ENCODE measurements at places on chromosomes 12 and 14.

GRCh38 chr14:55038708-55039107, 11.7 kb downstream of the SOCS4 start:
- no peak for DNase-seq

- peak; percentile 49 for DNase-seq
Observed at GRCh38 chr12:50057000-50057841, at the start of gene ASIC1. TSS of gene ASIC1 (plus strand) at chr12:50057596. CDS start at chr12:50058767, 1,171 bp downstream.

DNA sequence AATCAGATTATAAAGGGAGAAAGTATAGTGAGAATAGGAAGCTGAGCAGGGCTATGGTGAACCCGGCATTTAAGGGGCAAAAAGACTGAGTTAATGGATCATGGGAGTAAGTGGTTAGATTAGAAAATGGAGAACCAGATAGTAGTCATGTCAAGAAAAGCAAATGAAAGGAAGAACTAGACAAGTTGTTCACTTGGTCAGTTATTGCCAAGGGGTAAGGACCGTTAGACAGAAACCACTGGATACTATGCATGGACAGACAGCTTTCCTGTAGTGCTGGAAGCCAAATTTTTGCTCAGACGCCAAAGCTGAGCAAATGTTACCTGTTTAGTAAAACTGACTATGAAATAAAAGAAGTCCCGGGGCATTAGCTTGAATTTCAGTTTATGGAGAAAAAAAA, 3.8 kb downstream of the LIMA1 start:
- DNase-seq: no peak

DNA sequence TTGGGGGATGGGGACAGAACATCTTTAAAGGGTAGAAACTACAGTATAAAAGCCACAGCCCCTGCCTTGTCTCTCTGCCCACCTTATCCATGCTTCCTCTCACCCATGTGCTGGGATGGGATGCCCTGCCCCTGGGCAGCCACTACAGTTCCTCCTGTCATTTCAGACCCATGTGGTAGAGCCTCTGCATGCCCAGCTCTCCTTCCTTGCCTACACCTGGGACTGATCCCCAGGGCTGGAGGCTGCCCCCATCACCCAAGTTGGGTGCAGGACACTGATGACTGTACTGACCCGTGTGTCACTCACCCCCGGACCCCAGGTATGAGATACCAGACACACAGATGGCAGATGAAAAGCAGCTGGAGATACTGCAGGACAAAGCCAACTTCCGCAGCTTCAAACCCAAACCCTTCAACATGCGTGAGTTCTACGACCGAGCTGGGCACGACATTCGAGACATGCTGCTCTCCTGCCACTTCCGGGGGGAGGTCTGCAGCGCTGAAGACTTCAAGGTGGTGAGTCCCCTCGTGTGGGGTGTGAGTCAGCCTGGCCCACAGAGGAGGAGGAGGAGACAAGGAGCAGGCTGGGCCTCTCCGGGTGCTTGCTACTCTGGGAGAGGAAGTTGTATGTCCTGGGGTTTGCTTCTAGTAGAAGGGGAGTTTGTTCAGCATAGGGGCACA, 2.2 kb downstream of the ASIC1 start:
- no peak for DNase-seq

DNA sequence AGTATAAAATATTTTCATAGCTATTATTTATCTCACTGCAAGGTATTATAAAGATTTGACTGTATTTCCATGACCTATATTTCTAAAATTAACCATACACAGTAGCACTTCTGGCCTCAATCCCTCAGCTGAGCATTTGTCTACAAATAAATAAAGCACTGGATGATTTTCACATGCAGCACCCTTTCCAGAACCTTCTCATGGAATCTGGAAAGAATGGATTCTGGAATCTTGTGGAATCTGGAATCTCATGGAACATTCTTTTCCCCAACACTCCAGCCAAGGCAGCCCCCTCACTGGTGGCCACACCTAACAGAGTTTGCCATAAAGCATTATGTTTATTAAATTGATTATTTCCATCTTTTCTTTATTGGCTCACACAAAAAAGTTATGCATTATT, 199.2 kb downstream of the MSRB3 start:
- DNase-seq: no peak

DNA sequence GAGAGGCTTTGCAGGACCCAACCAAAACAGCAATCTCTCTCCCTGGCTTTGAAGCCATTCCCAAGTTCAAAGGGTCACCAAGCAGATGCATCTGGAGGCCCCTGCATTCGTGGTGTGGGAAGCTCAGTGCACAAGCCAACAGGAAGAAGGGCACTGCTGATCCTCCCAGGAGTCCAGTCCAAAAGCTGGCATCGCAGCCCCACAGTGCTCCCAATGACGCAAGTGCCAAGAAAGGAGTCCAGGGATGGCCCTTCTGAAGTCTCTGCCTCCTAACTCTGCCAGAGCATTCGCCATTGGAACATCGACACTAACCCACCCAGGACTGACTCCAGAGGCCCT, 25.1 kb downstream of the PXN start:
- DNase-seq: no peak

DNA sequence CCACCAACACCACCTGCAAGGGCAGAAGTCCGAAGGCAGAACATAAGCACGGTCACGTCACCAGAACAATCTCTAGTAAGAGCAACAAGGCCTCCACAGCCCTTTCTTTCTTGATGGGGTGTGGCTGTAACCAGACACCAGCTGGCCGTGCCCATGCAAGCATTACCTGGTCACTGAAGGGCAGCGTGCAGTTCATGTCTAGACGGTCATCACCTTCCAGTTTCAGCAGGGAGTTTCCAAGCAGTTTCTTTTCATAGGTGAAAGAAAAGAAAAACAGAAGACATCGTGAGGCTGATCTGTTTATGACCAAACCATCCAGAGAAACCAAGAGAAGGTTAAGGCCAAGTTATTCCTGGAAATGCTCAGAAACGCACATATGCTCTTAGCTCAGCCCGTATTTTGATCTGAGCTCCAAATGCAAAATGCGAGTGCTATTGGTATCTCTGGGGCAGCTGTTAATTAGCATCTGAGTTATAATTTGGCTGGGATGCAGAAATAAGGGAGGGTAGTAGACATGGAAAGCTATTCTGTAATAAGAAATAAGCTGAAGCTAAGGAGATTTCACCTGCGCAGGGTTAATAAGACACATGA, 42.5 kb downstream of the PRKAB1 start:
- peak; percentile 8 for DNase-seq

- peak; percentile 64 for DNase-seq
Observed at GRCh38 chr14:32370714-32371113, 41.6 kb downstream of the AKAP6 start.

- no peak for DNase-seq
Observed at GRCh38 chr12:20863056-20863455, 52.6 kb downstream of the SLCO1B3 start.

GRCh38 chr12:55718015-55718414, 2.2 kb downstream of the BLOC1S1 start:
- no peak for DNase-seq

GRCh38 chr12:3304436-3305165, 186.4 kb upstream of the PRMT8 start:
- DNase-seq: peak; percentile 74

DNA sequence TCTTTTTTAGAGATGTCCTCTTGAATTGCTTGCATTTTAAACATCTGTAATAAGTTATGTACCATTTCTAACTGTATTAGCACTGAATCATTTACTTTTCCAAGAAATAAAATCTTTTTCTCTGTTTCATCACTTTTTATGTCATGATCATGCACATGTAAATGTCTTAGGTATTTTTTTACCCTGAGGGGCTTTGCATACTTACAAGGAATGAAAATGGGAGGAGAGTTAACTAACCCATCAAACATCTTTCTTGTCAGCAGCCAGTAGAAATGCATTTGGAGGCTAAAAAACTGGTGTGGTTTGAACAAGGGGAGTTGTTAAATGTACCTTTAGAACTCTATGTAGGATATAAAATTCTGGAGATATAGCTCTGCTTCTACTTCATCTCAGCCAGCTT, 1080.3 kb downstream of the GALC start:
- no peak for DNase-seq

GRCh38 chr12:118136559-118137003, 657 bp downstream of the PEBP1 start:
- DNase-seq: peak; percentile 47

GRCh38 chr14:105537580-105538474, 11.4 kb downstream of the TMEM121 start:
- DNase-seq: peak; percentile 56

GRCh38 chr12:38906482-38907200, 1.2 kb upstream of the CPNE8 start:
- peak; percentile 88 for DNase-seq

DNA sequence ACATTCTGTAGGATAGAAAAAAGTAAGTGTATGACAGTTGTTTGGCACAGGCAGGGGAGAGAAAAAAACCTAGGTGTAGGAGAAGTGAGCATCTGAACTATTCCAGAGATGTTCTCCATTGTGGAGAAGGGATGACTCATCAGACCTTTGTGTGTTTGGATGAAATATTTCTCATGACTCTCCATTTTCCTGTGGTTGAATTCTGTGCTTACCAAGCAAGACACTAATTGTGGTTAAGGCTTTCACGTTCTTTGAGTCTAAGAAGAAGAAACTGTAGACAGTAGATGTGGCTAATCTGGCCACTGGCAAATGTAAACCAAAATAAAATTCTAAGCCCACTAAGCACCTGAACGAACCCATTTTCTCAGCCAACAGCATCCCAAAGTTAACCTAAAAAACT, 107.9 kb upstream of the GZMB start:
- DNase-seq: no peak

DNA sequence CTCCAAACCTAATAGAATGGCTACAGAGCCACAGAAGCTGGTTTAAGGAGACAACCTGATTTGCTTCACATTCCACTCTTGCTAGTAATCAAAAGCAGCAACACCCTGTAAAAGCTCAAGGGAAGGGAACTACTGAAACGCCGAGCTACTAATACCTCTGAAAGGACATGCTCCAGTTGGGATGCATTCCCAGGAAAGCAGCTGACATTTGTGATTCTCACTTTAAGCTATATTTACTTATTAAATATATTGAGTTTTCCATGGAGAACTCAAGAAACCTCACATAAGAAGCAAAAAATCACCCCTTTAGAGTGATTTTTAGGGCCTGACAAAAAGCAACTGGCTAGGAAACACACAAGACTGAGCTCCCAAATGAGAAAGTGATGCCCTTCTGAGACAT, 1073.0 kb upstream of the FLRT2 start:
- no peak for DNase-seq

DNA sequence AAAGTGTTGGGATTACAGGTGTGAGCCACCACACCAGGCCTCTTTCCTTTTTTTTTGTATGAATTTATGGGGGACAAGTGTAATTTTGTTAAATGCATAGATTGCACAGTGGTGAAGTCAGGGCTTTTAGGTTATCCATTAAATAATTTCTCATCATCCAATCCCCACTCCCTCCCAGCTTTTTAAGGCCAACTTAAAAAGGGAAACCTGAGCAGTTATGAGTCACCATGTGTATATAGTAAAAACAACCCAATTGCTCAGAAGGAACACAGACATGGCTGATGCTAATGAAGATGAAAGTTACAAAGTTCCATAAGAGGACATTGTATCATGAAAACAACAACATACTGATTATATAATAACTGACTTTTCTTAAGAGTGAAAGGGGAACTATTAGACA, 25.6 kb upstream of the ARID2 start:
- DNase-seq: peak; percentile 24

- no peak for DNase-seq
Observed at GRCh38 chr12:101927036-101927435, 49.7 kb downstream of the DRAM1 start.

DNA sequence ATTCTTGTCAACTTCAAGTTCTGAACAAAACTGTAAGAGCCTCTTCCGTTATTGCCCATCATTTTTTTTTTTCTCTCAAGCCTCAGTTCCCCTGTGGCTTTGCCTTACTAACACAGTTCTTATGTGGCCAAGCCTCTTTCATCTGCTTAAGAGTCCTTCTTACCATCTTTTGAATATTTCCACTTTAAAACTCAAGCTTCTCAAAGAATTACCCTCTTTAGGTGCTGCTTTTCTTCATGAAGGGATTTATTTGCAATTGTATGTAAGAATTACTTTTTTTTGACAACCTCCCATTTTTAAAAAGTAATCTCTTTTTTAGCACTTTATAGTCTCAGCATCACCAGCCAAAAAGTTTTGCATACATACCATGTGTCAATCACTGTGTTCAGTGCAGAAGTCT, 240.2 kb upstream of the RMST start:
- no peak for DNase-seq

DNA sequence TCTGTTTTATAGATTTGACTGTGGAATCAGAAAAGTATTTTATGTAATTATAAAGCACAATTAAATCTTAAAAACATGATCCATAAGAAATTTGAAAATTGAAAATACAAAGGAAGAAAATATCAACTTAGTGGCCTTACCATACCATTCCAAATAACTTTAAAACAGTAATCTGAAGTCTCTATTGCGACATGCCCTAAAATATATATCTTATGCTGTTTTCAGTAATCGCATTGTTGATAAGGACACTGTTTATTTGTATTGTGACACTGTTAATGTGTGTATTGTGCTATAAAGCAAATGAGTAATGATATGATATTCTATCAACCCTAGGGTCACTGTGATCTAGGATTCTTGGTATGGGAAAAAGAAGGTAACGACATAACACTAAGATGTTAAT, 7.0 kb downstream of the KLHL28 start:
- DNase-seq: no peak

- no peak for DNase-seq
Observed at GRCh38 chr14:99633918-99634317, 11.0 kb upstream of the HHIPL1 start.

- DNase-seq: no peak
Observed at GRCh38 chr14:20458031-20458789, 3.0 kb downstream of the PIP4P1 start.

DNA sequence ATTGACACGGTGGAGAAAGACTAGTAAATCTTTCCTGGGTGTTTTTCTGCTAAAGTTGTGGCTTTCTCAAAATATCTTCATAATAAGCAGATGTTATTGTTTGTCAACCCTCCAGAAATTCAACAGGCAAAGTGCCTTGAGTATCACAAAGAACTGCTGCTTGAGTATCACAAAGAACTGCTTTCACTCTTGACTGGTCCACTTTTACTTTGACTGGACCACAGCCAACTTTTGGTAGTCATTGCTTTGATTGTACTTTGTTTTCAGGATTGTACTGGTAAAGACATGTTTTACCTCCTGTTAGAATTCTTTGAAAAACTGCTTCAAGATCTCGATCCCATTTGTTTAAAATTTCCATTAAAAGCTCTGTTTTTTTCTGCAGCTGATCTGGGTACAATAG, 62.6 kb downstream of the PDZRN4 start:
- DNase-seq: peak; percentile 33

GRCh38 chr12:5768581-5769196, 176.4 kb downstream of the ANO2 start:
- no peak for DNase-seq

- peak; percentile 73 for DNase-seq
Observed at GRCh38 chr12:18250313-18250916, 10.9 kb upstream of the PIK3C2G start.

Measured in MCF 10A (cell line).